Peyer's patch (tissue), 4 donors: ENCODE measurements at places on chromosomes 4 and X. TPM values are rescaled to one million over a fixed set of nuclear protein-coding genes. Genes with fewer than 3 reads are reported as not detected.

Gene TRAM1L1
- total RNA-seq: 0.35 TPM

- DNase-seq: no peak
These were observed 19.1 kb downstream of the PRDM5 start for GRCh38 chr4:120903419-120903818.

Gene UBL4A
- 20.6 TPM for total RNA-seq

Gene NXF3
- 63.5 TPM for total RNA-seq

Gene NXF2
- not detected for total RNA-seq
